ENCODE measurements at places on chromosomes 6 and 20.

- H3K36me3 ChIP-seq = no peaks in the 10 kb centered on the region
- no peaks in the 10 kb centered on the region for H3K27me3 ChIP-seq
- H3K4me1 ChIP-seq = no peaks in the 10 kb centered on the region
- no peak overlapping the region for H3K4me3 ChIP-seq
These were observed 219.6 kb upstream of the CHD6 start for GRCh38 chr20:41837669-41838224.

DNA sequence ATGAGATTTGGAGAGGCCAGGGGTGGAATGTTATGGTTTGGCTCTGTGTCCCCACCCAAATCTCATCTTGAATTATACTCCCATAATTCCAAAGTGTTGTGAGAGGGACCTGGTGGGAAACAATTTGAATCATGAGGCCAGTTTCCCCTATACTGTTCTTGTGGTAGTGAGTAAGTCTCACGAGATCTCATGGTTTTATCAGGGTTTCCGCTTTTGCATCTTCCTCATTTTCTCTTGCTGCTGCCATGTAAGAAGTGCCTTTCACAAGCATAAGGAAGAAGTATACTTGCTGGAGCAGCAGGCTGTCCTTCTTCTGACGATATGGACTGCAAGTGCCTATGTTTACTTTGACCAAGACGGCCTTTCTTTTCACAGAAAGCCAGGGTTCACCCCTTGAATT lies 270.5 kb downstream of the ESR1 start:
- H3K4me1 ChIP-seq = no peaks in the 10 kb centered on the region
- H3K27ac ChIP-seq = no peak overlapping the region
- H3K4me3 ChIP-seq = no peak overlapping the region
- no peaks in the 10 kb centered on the region for H3K36me3 ChIP-seq
- no peaks in the 10 kb centered on the region for H3K27me3 ChIP-seq

DNA sequence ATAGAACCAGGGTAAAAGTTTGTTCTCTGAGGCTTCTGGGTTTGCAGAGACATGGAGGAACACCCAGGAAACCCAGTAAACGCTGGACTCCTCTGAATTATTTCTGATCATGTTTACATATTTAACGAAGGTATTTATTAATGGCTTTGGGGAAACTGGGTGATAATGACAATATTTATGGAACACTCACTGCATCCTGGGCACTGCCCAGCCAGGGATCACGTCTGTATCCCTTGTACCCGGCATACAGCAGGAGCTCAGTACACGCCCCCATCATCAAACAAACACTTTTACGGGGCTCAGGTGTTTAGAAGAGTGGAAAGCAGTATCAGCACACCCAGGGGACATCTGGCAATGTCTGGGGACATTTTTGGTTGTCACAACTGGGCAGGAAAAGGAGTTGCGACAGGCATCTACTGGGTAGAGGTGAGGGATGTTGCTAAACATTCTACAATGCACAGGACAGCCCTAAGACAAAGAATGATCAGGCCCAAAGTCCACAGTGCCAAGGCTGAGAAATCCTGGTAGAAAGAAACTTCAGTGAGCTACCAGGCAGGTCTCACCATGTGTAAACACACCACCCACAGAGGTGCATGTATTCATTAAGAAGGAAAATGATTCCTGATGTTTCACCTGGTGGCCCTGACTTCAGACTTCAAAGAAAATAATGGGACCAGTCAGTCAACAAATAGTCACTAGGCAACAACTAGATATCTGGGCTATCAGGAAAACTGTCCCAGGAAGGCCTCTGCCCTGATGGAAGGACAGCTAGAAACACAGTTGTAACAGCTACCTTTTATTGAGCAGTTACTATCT lies 35.3 kb downstream of the ZMYND8 start:
- no peaks in the 10 kb centered on the region for H3K27me3 ChIP-seq
- H3K36me3 ChIP-seq = peaks cover 5% of the 10 kb centered on the region
- H3K4me3 ChIP-seq = no peak overlapping the region

DNA sequence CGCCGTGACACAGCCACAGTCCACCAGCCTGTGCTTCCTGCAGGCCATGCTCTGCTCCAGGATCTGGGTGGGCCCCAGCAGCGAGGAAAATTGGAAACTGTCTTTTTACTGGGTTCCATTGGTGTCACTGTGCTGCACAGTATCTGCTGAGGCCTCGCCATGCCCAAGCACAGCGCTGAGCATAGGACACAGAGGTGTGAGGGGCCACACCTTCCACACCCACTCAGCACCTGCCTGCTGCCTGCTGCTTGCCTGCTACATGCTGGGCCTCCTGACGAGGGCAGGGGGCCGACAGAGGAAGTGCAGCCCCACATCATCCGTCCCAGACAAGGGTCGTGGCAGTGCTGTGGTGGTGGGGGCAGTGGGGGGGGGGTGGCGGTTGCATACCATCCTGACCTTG lies 173.0 kb upstream of the THBS2 start:
- no peaks in the 10 kb centered on the region for H3K27me3 ChIP-seq
- no peak overlapping the region for H3K4me3 ChIP-seq
- peak overlapping the region; percentile 33 for H3K27ac ChIP-seq
- H3K36me3 ChIP-seq = no peaks in the 10 kb centered on the region
- H3K4me1 ChIP-seq = peaks cover 38% of the 10 kb centered on the region

DNA sequence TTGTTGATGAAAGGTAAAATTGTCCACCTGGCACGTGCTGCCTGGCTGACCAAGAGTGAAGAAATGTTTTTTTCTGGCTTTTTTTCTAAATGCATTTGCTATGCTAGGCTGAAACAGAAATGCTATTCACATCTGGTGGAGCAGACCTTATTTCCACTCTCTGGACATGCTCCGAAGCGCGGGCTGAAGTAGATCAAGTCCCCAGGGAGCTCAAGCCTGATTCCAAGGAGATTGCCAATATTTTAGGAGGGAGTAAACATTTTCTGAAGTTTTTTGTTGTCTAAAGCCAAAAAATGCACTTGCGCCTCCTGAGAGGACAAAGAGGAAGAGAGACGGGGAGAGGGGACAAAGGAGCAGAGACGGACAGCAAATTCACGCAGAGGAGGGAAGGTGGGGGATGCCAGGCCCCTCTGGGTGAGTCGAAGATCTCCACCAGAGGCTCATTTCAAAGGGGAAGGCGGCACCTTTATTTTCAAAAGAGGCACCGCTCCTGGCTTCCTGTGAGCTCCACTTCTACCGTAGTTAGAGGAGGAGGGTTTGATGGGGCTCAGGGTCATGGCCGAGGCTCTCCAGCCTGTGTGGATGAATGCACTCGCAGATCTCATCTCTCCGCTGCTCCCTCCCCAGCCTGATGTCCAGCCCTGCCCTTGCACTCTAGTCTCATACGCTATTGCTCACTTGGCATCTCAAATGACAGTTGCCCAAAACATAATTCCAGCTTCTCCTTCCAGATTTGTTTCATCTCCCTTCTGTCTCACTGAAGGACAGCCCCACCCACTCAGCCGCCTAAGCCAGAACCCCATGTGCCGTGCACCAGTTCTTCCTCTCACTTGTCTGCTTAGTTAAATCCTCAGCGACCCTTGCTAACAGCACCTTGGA lies 23.1 kb upstream of the SMOC2 start:
- H3K27ac ChIP-seq = no peak overlapping the region
- no peak for DNase-seq
- no peak overlapping the region for H3K4me3 ChIP-seq
- H3K36me3 ChIP-seq = no peaks in the 10 kb centered on the region
- H3K27me3 ChIP-seq = peaks cover 5% of the 10 kb centered on the region

- H3K27me3 ChIP-seq = no peaks in the 10 kb centered on the region
- no peak overlapping the region for H3K27ac ChIP-seq
- DNase-seq = no peak
- H3K36me3 ChIP-seq = no peaks in the 10 kb centered on the region
- H3K4me1 ChIP-seq = no peaks in the 10 kb centered on the region
These were observed 111.1 kb upstream of the SASH1 start for GRCh38 chr6:148231572-148231971.

- H3K4me3 ChIP-seq = no peak overlapping the region
- H3K36me3 ChIP-seq = no peaks in the 10 kb centered on the region
- peaks cover 27% of the 10 kb centered on the region for H3K4me1 ChIP-seq
- DNase-seq = no peak
- H3K27me3 ChIP-seq = no peaks in the 10 kb centered on the region
These were observed 167.8 kb downstream of the LRFN2 start for GRCh38 chr6:40419377-40419776.

- H3K4me1 ChIP-seq = no peaks in the 10 kb centered on the region
- H3K27ac ChIP-seq = no peak overlapping the region
- no peaks in the 10 kb centered on the region for H3K36me3 ChIP-seq
- no peak for DNase-seq
These were observed 320.0 kb downstream of the NKAIN2 start for GRCh38 chr6:124123617-124124209.

DNA sequence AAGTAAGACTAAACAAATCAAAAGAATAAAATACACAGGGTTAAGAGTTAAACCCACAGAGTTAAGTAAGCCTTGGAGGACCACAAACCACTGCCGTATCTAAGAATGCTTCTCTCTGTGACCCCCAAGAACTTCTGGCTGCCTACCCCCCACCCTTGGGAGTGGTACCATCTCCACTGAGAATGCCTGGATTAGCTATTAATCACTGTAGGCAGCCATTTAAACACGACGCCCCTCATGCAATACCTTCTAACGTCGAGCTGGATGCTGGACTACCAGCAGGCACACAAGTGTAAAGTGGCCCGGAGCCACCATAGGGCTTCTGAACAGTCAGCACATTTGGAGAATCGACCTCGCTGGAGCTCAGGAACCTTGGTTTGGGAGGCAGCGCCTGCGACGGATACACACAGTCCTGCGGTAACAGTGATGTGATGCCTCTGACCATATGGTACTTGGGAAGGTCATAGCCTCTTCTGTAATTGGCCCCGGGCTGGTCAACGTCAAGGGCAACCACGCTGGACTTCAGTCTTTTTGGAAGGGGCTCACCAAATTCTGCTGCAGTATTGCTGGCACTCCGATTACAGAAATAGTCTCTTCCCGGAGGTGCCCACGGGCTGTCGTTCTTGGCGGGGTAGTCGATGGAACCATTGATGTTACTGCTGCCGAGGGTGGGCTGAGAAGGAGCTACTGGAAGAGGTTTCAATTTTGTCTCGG lies 18.0 kb downstream of the ZNF217 start:
- no peaks in the 10 kb centered on the region for H3K27me3 ChIP-seq
- no peaks in the 10 kb centered on the region for H3K4me1 ChIP-seq
- H3K4me3 ChIP-seq = no peak overlapping the region
- peaks cover 31% of the 10 kb centered on the region for H3K36me3 ChIP-seq
- DNase-seq = no peak

- no peak overlapping the region for H3K27ac ChIP-seq
- no peaks in the 10 kb centered on the region for H3K36me3 ChIP-seq
- H3K4me1 ChIP-seq = peaks cover 5% of the 10 kb centered on the region
- no peak for DNase-seq
- no peaks in the 10 kb centered on the region for H3K27me3 ChIP-seq
These were observed 114.1 kb downstream of the SCAF8 start for GRCh38 chr6:154847318-154847717.

DNA sequence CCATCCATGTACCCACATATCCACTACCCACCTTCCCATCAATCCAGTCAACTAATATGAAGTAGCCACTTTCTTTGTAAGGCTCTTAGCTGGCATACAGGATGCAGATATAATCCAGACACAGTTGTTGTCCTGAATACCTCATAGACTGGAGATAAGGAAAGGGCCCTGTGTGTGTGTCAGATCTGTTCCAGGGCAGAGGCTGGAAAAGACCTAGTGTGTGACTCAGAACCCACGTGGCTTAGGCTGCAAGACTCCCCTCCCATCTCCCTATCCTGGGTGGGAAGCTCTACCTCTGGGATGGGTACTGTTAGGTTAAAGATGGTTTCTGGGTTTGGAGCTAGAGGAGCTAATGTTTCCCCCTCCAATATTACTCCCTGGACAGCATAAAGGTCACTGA lies 3.6 kb downstream of the BPIFA1 start:
- no peak overlapping the region for H3K4me3 ChIP-seq
- no peak overlapping the region for H3K27ac ChIP-seq
- DNase-seq = no peak
- no peaks in the 10 kb centered on the region for H3K4me1 ChIP-seq
- peaks cover 5% of the 10 kb centered on the region for H3K27me3 ChIP-seq
- H3K36me3 ChIP-seq = no peaks in the 10 kb centered on the region

DNA sequence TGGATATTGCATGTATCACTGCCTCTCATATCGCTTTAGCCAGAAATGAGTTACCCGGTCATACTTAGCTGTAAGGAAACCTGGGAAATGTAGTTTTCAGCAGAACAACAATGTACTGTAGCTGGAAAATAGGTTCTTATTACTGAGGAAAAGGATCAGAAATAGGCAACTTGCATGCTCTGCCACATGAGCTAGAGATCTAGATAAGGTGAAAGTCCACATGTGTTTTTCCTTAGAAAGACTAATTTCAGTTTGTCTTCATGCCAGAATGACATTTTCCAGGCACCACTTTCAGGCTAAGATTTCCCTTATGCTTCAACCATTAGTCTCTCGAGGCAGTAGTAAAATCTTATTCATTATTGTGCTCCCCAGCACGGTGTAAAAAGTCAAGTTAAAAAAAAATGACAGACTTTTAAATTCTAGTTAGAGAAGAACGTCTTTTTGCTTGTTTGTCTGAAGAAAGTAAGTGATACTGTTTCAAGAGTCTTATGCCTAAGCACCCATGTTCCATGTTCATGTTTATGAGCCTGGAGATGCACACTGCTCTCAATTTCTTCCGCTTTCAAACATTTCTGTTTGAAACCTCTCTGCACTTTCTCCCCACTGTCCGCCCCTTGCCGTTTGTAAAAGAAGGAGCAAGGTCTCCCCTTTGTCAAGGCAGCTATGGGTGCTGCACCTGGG lies 67.6 kb downstream of the ZNF831 start:
- H3K27me3 ChIP-seq = no peaks in the 10 kb centered on the region
- no peak for DNase-seq
- H3K36me3 ChIP-seq = no peaks in the 10 kb centered on the region
- H3K4me3 ChIP-seq = no peak overlapping the region
- H3K27ac ChIP-seq = no peak overlapping the region

DNA sequence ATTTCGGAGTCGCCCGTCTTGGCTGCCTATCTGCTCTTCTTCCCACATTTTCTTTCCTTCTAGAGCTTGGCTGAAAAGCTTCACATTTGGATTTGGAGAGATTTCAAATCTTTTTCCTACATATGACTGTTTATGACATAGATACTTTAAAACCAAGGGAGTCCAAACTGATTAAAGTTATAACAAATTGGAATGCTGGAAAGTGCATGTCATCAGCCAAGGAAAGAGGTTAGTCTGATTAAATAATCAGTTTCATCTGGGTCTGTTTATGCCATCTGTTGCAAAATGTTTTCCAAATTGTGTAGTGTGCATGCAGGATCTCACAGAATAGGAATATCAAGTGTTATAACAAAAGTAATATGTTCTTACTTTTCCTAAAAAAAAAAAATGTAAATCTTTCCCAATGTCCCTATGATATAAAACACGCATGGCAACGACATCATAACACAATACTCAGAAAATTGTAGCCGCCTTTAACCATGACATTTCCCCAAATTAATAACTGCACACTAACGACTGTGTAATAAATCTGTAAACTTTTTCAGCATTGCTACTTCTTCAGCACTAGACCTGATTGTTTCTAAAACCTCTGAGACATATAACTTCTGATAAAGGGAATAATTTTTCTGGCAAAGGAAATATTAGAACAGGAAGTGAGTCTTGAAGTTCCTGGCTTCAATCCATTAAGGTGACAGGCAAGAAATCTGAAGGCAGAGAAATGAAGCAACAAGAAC lies 230.2 kb upstream of the FOXQ1 start:
- H3K4me3 ChIP-seq = no peak overlapping the region
- DNase-seq = no peak
- H3K27ac ChIP-seq = no peak overlapping the region
- H3K4me1 ChIP-seq = peaks cover 10% of the 10 kb centered on the region
- no peaks in the 10 kb centered on the region for H3K27me3 ChIP-seq
